ENCODE measurements at places on chromosomes 1 and 21.

GRCh38 chr1:24644100-24644384 lies 940 bp downstream of the SRRM1 start:
- H3K36me3 ChIP-seq: peaks cover 50% of the 10 kb centered on the region
- H3K4me1 ChIP-seq: peaks cover 68% of the 10 kb centered on the region
- H3K27ac ChIP-seq: peak overlapping the region; percentile 89
- H3K27me3 ChIP-seq: no peaks in the 10 kb centered on the region
- H3K4me3 ChIP-seq: peak overlapping the region; percentile 98

- peaks cover 19% of the 10 kb centered on the region for H3K4me1 ChIP-seq
- no peaks in the 10 kb centered on the region for H3K27me3 ChIP-seq
- H3K4me3 ChIP-seq: peak overlapping the region; percentile 87
Observed at GRCh38 chr1:26500488-26501175, 28.4 kb downstream of the HMGN2 start.

- no peaks in the 10 kb centered on the region for H3K4me1 ChIP-seq
- H3K27ac ChIP-seq: no peak overlapping the region
- H3K27me3 ChIP-seq: peaks cover 6% of the 10 kb centered on the region
- DNase-seq: no peak
- no peaks in the 10 kb centered on the region for H3K36me3 ChIP-seq
Observed at GRCh38 chr1:64121766-64122385, 81.5 kb upstream of the UBE2U start.

DNA sequence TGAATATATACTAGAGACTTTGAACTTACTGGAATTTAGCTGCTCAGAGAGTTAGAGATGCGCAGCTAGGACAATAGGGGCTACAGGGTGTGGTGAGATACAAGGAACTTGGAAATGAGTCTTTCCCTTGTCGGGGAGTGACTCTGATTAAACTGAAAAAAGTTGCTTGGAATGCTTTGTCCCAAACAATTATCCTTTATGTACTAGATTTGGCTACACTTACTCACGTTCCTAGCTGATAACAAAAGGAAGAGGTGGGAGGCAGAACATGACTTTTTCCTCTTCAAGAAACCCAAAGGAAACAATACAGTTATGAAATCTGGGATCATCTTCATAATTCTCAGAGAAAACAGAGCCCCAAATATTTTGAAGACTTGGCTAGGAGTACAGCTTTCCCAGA lies 6.9 kb upstream of the CGN start:
- H3K27ac ChIP-seq: no peak overlapping the region
- H3K36me3 ChIP-seq: no peaks in the 10 kb centered on the region
- H3K27me3 ChIP-seq: no peaks in the 10 kb centered on the region
- no peak overlapping the region for H3K4me3 ChIP-seq
- DNase-seq: no peak

DNA sequence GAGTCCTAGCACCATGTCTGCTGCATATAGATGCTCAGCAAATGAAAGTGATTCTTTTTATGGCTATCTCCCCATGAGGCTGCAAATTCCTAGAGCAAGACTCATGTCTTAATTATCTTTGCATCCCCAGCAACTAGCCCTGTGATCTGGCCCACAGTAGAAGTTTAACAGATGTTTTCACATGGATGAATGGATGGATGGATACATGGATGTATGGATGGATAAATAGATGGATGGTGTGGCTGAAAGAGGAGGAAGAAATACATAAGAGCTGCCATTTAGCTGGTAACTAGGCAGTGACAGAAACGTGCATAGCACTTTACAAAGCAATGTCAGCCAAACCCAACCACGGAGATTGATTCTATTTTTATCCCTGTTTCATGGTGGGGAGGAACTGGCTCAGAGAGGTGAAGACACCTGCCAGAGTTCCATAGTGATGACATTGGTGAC lies 32.7 kb upstream of the ZBTB40 start:
- DNase-seq: no peak
- H3K36me3 ChIP-seq: no peaks in the 10 kb centered on the region
- peaks cover 2% of the 10 kb centered on the region for H3K4me1 ChIP-seq
- peaks cover 40% of the 10 kb centered on the region for H3K27me3 ChIP-seq
- no peak overlapping the region for H3K27ac ChIP-seq

- DNase-seq: no peak
- no peak overlapping the region for H3K4me3 ChIP-seq
- H3K4me1 ChIP-seq: no peaks in the 10 kb centered on the region
- H3K27me3 ChIP-seq: peaks cover 3% of the 10 kb centered on the region
- H3K27ac ChIP-seq: no peak overlapping the region
- H3K36me3 ChIP-seq: peaks cover 2% of the 10 kb centered on the region
Observed at GRCh38 chr1:1948783-1949182, 29.7 kb upstream of the TMEM52 start.

- no peak overlapping the region for H3K4me3 ChIP-seq
- no peak for DNase-seq
- no peaks in the 10 kb centered on the region for H3K36me3 ChIP-seq
- H3K27ac ChIP-seq: no peak overlapping the region
Observed at GRCh38 chr1:76583875-76584477, 283.3 kb upstream of the ST6GALNAC5 start.

- no peaks in the 10 kb centered on the region for H3K36me3 ChIP-seq
- no peak overlapping the region for H3K4me3 ChIP-seq
- DNase-seq: no peak
- peaks cover 2% of the 10 kb centered on the region for H3K4me1 ChIP-seq
Observed at GRCh38 chr1:34779526-34779925, 1.5 kb upstream of the GJB3 start.

- no peaks in the 10 kb centered on the region for H3K27me3 ChIP-seq
- H3K27ac ChIP-seq: no peak overlapping the region
- peaks cover 38% of the 10 kb centered on the region for H3K4me1 ChIP-seq
- H3K36me3 ChIP-seq: peaks cover 2% of the 10 kb centered on the region
- peak; percentile 85 for DNase-seq
- H3K4me3 ChIP-seq: no peak overlapping the region
Observed at GRCh38 chr1:28882009-28882628, 32.2 kb upstream of the EPB41 start.

DNA sequence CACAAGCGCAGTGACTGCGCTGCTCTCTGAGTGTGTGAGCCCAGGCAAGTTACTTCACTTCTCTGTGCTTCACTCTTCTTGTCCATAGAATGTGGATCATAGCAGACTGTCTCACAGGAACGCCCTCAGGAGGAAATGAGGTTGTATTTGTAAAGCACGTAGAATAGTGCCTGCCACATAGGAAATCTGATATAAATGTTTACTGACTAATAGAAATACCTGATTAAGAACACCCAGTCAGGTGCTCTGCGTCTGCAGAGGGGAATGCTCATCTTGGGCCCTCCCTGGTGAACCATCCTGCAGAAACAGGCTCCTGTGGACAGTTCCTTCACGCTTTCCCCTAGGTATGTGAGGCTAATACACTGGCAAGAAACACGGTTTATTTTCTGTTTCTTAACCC lies 100.3 kb downstream of the BEND5 start:
- H3K36me3 ChIP-seq: no peaks in the 10 kb centered on the region
- no peak overlapping the region for H3K27ac ChIP-seq
- H3K4me1 ChIP-seq: peaks cover 4% of the 10 kb centered on the region
- H3K4me3 ChIP-seq: no peak overlapping the region

- H3K4me3 ChIP-seq: no peak overlapping the region
- no peak overlapping the region for H3K27ac ChIP-seq
- no peaks in the 10 kb centered on the region for H3K36me3 ChIP-seq
- no peaks in the 10 kb centered on the region for H3K27me3 ChIP-seq
- no peak for DNase-seq
Observed at GRCh38 chr1:84264961-84265360, 36.5 kb upstream of the SAMD13 start.

DNA sequence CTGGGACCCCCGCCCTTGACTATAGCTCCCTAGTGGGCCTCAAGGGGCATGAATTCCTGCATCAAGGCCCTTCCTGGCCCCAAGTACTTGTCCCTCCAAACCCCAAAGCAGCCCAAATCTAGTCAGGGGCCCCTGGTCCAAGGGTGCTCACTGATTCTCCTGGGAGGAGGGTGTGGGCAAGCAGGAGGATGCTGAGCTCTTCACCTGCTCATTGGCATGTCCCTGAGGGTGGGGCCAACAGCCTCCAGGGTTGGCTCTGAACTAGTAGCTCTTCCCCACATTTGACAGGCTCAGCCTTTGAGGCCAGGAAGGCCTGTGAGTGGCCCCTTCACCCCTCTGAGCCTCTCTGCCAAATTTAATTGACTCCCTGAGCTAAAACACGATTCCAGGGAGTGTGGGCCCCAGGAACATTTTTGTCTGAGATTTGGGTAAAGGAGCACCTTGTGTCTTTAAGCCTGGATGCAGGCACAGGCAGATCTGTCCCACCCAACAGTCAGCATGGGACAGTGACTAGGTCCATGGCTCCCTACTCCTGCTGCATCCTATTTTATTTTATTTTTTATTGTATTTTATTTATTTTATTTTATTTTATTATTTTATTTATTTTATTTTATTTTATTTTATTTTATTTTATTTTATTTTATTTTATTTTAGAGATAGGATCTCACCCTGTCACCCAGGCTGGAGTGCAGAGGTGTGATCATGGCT lies 11.0 kb upstream of the WNT9A start:
- H3K27me3 ChIP-seq: peaks cover 34% of the 10 kb centered on the region
- no peak for DNase-seq
- H3K36me3 ChIP-seq: no peaks in the 10 kb centered on the region
- H3K4me1 ChIP-seq: peaks cover 2% of the 10 kb centered on the region

- peaks cover 60% of the 10 kb centered on the region for H3K4me1 ChIP-seq
- H3K36me3 ChIP-seq: peaks cover 5% of the 10 kb centered on the region
- no peaks in the 10 kb centered on the region for H3K27me3 ChIP-seq
Observed at GRCh38 chr1:51518586-51519047, 449 bp downstream of the EPS15 start.

DNA sequence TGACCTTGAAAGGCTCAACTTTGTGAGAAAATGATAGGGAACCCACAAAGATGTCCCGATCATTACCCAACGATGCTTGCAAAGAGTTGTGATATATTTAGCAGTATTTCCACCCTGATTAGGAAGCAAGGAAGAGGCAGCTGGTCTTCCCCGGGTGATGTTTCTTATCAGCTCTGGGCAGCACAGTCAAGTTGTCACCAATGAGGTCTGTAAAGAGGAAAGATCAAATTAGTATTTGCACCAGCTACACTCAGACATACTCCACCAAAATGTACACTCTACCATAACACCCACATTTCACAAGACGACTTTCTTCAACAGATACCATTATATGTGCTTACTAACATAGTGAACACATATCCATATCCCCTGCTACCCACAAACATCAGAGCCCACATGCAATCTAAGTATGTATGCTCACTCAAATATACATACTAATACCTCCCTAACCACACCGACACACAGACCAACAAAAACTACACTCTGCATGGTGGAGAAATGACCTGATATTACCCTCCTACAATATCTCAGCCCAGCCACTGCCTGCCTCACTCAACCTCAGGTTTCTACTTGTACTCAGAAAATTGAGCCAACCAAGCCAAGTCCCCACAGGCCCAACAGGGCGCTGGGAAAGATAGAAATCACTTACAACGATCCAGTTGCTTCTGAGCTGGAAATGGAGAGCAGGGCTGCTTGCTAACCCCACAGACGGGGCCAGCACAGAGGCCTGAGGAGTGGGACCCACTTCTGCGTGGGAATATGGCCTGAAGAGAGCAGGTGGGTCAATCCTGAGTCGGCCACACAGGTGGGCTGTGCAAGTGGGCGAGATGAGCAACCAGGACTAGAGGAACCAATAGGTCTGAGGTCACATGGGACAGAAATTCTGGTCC lies 4.6 kb upstream of the BTG2 start:
- no peak overlapping the region for H3K4me3 ChIP-seq
- no peaks in the 10 kb centered on the region for H3K36me3 ChIP-seq
- H3K4me1 ChIP-seq: peaks cover 70% of the 10 kb centered on the region
- no peak for DNase-seq

DNA sequence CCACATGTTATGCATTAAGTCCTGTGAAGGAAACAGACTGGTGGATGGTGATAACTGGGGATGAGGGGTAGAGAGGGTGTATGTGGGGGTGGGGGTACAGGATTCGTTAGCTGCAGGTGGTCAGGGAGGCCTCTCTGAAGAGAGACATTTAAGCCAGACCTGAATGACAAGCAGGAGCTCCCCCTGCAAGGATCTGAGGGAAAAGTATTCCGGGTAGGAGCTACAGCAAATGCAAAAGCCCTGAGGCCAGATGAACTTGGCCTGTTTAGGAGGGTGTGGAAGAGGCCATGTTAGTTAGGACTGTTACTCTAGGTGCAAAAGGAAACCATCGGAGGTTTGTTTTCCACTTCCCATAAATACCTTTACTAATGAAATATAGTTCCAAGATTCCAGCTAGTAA lies 9.9 kb downstream of the ARHGEF10L start:
- H3K36me3 ChIP-seq: no peaks in the 10 kb centered on the region
- H3K4me1 ChIP-seq: no peaks in the 10 kb centered on the region
- peaks cover 25% of the 10 kb centered on the region for H3K27me3 ChIP-seq
- H3K27ac ChIP-seq: no peak overlapping the region
- no peak overlapping the region for H3K4me3 ChIP-seq
- no peak for DNase-seq

DNA sequence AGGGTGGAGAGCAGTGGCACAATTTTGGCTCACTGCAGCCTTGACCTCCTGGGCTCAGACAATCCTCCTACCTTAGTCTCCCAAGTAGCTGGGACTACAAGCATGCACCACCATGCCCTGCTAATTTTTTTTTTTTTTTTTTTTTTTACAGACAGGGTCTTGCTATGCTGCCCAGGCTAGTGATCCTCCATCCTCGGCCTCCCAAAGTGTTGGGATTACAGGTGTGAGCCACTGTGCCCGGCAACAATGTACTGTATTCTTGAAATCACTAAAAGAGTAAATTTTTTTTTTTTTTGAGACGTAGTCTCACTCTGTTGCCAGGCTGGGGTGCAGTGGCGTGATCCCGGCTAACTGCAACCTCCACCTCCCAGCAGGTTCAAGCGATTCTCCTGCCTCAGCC lies 117.5 kb downstream of the SMYD2 start:
- no peaks in the 10 kb centered on the region for H3K27me3 ChIP-seq
- H3K4me3 ChIP-seq: no peak overlapping the region
- no peak overlapping the region for H3K27ac ChIP-seq
- H3K36me3 ChIP-seq: no peaks in the 10 kb centered on the region

- no peak overlapping the region for H3K4me3 ChIP-seq
- no peak for DNase-seq
- no peak overlapping the region for H3K27ac ChIP-seq
- peaks cover 4% of the 10 kb centered on the region for H3K4me1 ChIP-seq
Observed at GRCh38 chr1:31409946-31410858, 2.8 kb upstream of the SERINC2 start.

DNA sequence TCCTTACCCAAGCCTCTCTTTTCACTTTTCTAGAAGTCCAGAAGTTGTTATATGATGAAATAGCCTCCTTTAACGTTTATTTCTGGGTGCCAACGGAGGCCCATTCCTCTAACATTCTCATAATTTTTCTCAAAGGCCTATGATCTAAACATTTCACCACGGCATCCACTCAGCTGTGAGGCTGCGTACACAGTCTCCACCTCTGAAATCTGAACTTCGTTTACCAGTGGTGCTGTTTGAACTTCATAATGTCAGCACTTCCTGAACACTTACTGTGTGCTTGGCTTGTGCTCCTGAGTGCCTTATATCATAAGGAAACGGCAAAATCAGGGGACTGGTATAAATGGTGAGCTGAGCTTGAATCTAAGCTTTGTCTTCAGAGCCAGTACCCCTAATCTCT lies 12.0 kb upstream of the RBP7 start:
- no peaks in the 10 kb centered on the region for H3K4me1 ChIP-seq
- no peak for DNase-seq
- no peak overlapping the region for H3K27ac ChIP-seq
- peaks cover 6% of the 10 kb centered on the region for H3K36me3 ChIP-seq
- H3K4me3 ChIP-seq: no peak overlapping the region
- no peaks in the 10 kb centered on the region for H3K27me3 ChIP-seq

GRCh38 chr1:19460535-19461219 lies 24.7 kb downstream of the CAPZB start:
- peaks cover 20% of the 10 kb centered on the region for H3K36me3 ChIP-seq
- DNase-seq: no peak
- no peaks in the 10 kb centered on the region for H3K27me3 ChIP-seq
- H3K27ac ChIP-seq: peak overlapping the region; percentile 92
- peaks cover 94% of the 10 kb centered on the region for H3K4me1 ChIP-seq
